ENCODE measurements at places on chromosomes 16 and 17. TPM values are rescaled to one million over a fixed set of nuclear protein-coding genes. Genes with fewer than 3 reads are reported as not detected.

Gene GRAPL
- total RNA-seq: 2.6 TPM

Gene HOXB5
- total RNA-seq: not detected

Gene TNFRSF13B
- total RNA-seq: not detected

Gene ASPHD1
- 4.8 TPM for total RNA-seq

Gene KRT17
- total RNA-seq: 39.9 TPM

Gene NOTUM
- 2.0 TPM for total RNA-seq

Gene ZNF629
- 18.8 TPM for total RNA-seq
